GOT3 (cell line): ENCODE measurements at places on chromosomes 7 and 10.

DNA sequence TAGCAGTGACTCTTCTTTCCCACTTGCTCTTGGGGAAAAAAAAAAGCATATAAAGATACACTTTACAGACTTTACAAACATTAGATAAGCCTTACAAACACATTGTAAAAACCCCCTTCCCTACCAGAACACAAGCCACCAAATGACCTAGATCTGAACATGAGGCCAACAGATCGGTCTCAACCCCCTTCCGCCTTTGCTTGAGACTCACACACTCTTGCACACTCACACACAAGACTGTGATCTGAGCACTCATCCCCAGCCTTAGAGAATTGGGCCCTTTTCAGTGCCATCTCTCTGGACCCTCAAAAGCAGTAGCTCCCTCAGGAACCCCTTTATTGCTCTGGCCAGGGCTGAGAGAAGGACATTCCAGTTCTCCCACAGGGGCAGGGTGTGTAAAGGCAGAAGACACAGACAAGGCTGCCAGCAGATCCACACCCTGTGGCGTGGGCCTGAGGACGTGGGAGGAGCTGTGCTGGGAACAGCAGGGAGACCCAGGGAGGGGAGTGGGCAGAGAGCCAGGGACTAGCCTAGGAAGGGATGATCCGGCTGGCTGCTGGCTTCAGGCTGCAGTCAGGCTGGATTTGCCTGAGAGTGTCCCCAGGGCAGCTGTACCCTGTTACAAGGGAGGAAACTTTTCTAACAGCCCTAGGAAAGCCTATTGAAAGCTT, 206.7 kb downstream of the KIAA1217 start:
- no peak for DNase-seq

DNA sequence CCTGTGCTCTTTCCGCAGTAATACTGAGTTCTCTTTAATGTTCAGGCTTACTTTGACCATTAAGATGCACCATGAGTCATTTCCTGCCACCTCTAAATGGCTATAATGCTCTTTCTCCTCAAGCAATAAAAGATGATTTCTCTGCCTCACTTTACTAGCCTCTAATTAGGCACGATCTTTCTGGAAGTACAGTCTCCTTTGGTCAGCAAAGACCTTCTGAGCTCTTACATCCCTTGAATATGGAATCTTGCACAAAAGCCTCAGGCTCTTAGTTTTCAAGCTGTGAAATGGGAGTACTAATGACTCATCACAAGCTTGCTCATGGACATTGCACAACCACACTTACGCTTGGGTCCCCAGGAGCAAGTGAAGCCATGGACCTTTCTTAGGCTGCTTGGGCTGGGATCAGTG, 85.9 kb downstream of the FRMD4A start:
- DNase-seq, result no peak

DNA sequence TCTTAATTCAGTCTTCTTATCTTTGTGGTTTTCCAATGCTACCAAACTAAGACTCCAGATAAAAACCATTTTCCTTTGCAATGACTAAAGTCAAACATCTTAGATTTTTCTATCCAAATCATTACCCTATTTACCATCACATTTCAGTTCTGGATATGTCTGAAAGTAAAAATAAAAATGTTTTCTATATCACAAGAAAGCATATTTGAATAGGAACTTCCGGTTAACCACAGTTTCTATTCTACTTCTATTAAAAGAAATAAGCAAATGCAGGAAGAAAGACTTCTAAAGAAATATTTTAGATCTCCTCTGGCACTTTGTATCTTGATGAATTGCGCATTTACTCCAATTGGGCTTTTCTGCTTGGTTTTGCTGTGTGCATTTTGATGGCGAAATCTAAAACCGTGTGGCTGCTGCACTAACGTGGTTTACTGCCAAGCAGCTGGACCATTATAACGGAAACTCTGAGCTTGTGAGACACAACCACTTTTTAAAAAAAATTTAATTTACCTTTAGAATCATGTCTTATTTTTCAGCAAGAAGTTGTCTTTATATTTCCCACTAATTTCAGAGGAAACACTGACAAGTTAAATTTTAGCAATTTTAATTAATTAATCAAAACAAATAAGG, 146.1 kb downstream of the VPS50 start:
- no peak for DNase-seq

GRCh38 chr7:131819891-131820290, 263.5 kb upstream of the PODXL start:
- DNase-seq, result no peak

- no peak for DNase-seq
Measured at GRCh38 chr7:125254566-125254965, 324.9 kb upstream of the POT1 start.

DNA sequence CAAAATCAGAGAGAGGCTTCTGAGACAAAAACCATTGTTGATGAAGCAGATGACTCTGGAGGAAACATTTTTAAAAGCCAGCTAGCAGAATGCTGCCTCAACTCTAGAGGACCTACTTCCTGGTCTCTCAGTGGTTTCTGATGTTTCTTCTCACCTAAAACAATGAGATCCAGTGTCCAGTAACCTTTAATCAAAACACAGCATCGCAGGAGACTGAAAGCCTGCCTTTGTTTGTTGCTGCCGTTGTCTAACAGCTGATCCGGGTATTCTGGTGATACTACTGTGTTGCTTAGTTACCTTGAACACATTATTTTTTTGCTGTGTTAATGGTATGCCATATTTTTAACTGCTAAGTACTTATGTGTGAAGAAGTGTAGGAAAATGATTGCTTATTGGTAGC, 70.9 kb downstream of the WIPF3 start:
- no peak for DNase-seq

GRCh38 chr7:128781851-128782250, 6.3 kb upstream of the OPN1SW start:
- no peak for DNase-seq

DNA sequence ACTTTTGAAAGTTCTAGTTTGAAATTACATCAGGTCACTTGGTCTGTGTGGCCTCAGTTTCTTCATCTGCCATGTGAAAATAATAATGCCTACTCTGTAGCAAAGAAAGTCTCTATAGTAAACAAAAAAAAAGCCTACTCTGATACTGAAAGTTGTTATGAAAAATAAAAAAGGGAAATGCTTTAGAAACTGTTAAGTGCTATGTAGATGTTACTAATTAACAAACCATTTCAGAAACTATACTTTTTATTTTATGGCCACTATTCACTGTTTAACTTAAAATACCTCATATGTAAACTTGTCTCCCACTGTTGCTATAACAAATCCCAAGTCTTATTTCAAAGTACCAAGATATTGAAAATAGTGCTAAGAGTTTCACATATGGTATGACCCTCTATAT, 50.6 kb downstream of the CFTR start:
- no peak for DNase-seq
